Nucleus accumbens (tissue), 56 donors: ENCODE measurements at places on chromosomes 6 and 20.

DNA sequence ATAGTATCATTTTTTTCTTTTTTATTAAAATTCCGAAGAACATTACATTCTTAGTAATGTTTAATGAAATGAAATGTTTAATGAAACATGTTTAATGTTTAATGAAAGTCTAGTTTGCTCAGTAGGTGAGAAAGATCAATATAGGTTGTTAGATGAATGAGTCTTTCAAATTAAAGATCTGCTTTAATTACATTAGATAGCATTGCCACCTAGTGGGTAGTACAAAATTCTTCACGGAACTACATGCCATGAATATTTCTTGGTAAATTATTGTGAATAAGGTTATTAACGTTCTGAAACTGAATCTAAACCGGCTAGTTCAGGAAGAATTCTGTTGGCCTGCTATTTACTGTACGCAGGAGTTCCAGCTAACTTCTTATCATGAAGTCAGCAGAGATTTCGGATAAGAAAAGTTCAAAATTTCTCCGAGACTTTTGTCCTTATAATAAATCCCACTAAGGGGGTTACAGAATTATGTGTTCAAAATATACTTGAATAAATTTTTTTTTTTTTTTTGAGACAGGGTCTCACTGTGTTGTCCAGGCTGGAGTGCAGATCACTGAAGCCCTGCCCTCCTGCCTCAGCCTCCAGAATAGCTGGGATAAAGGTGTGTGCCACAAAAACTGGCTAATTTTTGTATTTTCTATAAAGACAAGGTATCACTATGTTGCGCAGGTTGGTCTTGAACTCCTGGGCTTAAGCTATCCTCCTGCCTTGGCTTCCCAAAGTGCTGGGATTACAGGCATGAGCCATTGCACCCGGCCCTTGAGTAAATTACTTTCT is 7.9 kb upstream of the GMNN start:
- no peak for DNase-seq

- DNase-seq: no peak
These were observed 249.5 kb upstream of the KCNG1 start for GRCh38 chr20:51272401-51272800.

- DNase-seq: no peak
These were observed 21.0 kb downstream of the PFDN4 start for GRCh38 chr20:54228841-54229240.

- no peak for DNase-seq
These were observed 784.9 kb downstream of the TENT5A start for GRCh38 chr6:80967609-80968008.

GRCh38 chr6:160275511-160276003 is 16.9 kb upstream of the SLC22A2 start:
- DNase-seq: no peak

- no peak for DNase-seq
These were observed 69.2 kb downstream of the PTPRA start for GRCh38 chr20:2942439-2942838.

DNA sequence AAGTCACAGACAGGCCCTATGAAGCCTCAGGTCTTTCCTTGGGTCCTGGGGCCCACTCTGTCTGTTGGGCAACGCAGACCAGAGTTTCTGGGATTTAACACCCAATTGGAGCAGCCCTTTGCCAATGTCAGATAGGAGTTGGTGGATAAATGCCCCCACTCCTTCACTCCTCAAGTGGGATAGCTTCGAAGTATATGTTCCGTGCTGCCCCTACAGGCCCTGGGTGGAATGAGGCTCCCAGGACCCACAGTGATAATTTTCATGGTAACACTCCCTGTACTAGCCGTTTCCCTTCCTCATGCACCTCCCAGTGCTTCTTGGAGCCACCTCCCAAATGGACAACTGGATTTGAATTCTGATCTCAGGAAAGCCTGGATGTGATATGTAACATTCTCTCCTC is 145.4 kb downstream of the FOXA2 start:
- DNase-seq: no peak

DNA sequence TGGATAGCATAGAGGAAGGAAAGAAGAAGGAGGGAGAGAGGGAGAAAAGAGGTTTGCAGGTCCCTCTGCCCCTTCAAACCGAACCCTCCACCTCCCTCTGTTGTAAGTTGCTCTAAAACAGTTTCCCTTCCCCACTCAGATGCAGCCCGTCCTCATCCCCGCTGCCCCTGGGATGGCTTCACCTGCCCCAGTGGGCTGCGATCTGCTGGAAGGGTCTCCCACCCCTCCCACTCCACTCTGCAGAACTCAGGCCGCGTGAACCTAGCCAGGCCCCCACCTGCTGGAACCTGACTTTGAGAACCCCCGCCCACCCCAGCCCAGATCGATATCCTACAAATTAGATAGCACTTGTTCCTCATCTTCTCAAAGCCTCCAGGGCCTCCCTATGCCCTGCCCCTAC is 190.8 kb downstream of the DLL1 start:
- DNase-seq: no peak

DNA sequence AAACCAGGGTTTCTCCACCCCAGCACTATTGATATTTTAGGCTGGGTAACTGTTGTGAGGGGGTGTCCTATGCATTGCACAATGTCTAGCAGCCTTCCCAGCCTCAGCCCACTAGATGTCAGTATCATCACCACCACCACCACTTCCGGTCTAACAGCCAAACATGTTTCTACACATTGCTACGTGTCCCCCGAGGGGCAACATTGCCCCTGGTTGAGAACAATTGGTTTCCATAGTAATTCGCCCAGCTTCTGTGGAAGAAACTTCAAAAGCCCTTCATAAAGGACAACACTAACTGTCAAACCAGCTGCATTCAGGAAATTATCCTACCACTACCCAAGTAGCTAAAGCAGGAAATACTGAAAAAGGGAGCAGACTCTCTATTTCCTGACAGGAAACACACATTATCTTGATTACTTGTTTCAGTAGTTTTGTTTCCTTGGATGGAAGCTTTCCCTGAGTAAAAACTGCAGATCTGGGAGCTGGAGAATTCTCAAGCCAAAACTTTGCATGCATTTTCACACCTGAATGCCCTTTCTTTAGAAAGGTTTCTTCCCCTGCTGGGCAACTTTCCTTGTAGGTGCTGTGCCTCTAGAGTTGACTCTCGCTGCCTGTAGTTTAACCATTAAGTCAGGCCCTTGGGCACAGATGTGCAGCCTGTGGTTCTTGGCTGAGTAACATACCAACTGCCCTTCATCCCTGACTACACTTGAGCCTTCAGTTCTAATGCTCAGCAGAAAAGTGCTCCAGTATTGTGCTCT is 23.6 kb downstream of the PKHD1 start:
- DNase-seq: peak; percentile 16

GRCh38 chr6:78594668-78595066 is 272.7 kb upstream of the IRAK1BP1 start:
- no peak for DNase-seq

- DNase-seq: no peak
These were observed 16.0 kb downstream of the DLGAP4 start for GRCh38 chr20:36322131-36322530.

DNA sequence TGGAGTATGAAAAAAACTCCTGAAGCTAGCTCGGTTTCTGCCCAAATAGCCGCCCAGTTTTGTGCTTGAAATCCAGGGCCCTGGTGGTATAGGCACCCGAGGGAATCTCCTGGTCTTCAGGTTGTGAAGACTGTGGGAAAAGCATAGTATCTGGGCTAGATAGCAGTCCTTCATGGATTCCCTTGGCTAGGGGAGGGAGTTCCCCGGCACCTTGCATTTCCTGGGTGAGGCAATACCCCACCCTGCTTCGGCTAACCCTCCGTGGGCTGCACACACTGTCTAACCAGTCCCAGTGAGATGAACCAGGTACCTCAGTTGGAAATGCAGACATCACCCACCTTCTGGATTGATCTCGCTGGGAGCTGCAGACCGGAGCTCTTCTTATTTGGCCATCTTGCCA is 184.5 kb upstream of the SLC35B3 start:
- DNase-seq: no peak

DNA sequence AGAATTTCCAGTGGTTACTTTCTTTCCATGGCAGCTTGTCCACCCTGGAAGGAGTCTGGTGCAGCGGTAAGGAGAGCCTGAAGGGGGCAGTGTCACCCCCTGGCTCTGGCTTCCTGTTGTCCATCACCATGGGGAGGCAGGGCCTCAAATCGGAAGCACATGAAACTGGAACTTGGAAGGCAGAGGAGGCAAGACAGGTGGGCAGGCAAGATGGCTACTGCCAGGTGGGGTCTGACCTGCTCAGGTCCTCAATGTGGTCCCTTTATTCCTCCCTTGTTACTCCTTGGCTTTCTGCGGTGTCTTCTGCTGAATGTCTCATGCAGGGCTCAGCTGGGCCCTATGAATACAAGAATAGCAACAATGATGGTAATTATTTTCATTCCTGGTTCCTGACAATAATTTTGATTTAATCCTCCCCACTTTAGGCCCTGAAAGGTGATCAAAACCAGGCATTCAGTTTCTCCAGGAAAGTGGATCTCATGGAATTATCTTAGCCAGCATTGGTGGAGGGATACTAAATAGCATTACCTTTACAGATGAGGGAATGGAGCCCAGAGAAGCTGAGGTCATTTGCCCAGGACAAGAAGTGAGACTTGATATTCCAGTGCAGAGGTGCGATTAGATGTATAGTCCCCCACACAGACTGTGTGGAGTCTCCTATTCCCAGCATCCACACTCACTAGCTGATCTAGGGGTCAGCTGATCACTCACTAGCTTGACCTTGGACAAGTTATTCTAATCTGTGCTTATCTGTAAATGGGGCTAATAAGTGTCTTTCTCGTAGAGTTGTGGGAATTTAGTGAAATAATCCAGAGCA is 17.6 kb upstream of the SNAI1 start:
- DNase-seq: no peak

GRCh38 chr6:6218759-6219085 is 101.7 kb downstream of the F13A1 start:
- no peak for DNase-seq

GRCh38 chr6:13272131-13273046 is 55.9 kb downstream of the TBC1D7 start:
- no peak for DNase-seq

DNA sequence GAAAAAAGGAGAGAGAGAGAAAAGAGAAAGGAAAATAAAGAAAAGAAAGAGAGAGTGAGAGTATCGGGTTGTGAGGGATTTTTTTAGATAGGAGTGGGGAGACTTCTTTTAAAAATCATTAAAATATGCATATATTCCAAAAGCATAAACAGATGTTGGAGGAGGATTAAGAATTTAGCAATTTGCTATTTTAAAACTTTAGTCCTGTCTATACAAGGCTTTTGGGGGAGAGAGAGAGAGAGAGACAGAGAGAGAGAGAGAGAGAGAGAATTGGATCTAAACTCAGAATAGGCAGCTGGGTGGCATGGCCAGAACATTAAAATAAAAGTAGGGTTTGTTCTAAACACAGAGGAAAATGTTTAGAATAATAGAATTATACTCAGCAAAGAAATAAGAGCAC is 72.1 kb downstream of the SOD2 start:
- no peak for DNase-seq

DNA sequence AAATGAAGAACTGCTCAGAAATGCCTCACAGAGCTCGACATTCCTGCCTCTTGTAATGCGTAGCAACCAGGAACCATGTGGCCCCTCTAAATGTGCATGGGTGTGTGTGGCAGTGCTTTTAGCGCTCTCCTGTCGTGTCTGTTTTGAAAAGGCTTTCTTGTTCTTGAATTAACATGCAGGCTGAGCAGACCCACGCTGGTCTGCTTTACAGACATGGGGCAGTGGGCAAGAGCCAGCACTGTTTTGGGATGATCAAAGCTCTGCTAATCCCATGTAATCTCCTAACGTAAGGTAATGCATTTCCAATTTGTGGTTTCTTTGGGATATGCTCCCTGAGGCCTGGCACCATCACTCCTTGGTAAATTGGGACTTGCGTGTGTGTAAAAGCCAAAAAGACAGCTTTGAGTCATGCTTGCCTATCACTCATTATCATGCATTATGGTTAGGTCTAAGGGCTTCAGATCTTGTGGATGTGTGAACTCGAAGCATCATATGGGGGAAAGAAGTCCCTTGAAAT is 11.8 kb downstream of the RIPOR2 start:
- no peak for DNase-seq

DNA sequence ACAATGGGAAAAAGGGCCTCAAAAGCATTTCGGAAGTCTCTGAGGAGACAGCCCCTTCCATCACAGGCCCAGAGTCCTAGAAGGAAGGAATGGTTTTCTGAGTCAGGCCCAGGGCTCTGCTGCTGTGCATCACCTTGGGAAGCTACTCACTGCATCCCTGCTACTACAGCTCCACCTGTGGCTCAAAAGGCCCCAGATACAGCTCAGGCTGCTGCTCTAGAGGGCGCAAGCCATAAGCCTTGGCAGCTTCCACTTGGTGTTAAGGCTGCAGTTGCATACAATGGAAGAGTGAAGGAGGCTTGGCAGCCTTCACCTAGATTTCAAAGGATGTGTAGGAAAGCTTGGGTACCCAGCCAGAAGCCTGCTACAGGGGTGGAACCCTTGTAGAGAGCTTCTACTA is 54.8 kb downstream of the MEI4 start:
- DNase-seq: no peak

DNA sequence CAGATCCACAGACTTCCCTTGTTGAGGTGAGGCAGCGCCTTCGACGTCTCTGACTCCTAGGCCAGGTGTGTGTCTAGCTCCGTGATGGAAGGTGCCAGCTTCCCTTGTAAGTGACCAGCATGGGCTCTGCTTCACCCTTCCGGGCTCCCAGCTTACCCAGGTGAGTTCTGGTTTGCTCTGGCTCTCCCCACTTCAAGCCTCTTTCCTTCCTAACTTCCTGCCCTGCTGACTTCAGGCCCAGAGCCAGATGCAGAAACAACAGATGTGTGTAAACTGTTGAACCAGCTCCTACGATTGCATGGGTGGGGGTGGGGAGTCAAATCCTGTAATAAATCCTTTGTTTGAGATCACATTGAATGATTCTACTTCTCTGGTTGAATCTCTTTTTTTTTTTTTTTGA is 51.6 kb upstream of the BMP6 start:
- DNase-seq: no peak

GRCh38 chr20:46631212-46631869 is 19.9 kb downstream of the SLC13A3 start:
- DNase-seq: no peak

GRCh38 chr20:58254890-58255289 is 26.4 kb upstream of the ANKRD60 start:
- DNase-seq: no peak

DNA sequence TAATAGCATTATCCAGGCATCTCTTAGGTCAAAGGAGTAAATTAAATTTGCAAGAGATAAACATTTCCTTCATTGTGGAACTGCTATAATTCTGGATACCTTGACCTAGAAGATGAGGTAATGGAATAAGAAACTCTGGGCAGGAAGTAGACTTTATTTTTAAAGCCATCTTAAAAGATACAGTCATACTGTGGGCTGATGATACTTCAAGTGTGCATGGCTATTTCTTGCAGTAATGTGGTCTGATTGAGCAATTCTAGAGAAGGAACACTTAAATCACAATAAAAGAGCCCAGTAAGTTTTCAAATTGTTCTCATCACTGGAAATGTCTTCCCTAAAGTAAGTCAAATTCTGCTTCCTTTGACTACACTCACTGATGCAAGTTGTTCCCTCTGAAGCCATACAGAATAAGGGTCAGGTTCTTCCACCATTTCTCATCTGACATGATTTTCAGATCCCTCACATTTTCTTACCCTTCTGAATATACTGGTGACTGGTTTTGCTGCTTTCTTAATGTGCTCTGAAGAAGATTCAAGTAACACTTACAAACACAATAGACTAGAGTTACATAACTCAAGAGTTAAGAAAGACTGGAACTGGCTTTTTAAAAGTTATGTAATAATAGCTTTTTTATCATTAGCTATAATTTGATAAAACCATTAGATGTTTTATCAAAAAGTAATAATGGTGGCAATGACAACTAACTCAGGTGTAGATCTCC is 62.6 kb upstream of the TMEM244 start:
- no peak for DNase-seq

GRCh38 chr6:74277777-74278186 is 581.8 kb downstream of the CD109 start:
- DNase-seq: no peak
